ENCODE measurements at places on chromosomes 2 and 18. TPM values are rescaled to one million over a fixed set of nuclear protein-coding genes. Genes with fewer than 3 reads are reported as not detected.

DNA sequence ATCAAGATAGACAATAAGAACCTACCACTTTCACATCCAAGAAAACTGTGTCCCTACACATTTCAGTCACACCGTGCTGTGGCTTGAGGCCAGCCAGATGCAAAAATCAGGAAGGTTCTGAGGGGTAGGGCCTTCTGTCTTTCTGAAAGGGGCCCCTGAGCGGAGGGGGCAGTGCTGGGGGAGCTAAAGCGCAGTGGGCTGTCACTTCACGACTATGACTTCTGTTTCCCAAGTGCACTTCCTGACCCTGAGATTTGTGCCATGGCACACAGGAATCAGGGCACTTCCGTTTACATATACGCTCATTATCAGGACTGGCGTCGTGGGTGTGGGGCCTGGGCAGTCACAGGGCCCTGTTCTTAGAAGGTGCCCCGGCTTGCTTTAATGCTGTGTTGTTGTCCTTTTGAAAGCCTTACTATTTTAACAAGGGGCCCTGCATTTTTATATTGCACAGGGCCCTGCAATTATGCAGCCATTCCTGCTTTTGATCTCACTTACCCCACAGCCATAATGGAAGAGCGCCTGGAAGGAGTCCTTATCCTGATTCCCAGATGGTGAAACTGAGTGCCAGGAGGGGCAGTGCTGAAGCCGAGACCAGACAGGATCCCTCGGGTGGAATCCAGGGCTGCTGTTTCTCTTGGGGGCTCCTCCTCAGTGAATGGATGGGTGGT lies 620 bp downstream of the NGEF start:
- no peak for DNase-seq

DNA sequence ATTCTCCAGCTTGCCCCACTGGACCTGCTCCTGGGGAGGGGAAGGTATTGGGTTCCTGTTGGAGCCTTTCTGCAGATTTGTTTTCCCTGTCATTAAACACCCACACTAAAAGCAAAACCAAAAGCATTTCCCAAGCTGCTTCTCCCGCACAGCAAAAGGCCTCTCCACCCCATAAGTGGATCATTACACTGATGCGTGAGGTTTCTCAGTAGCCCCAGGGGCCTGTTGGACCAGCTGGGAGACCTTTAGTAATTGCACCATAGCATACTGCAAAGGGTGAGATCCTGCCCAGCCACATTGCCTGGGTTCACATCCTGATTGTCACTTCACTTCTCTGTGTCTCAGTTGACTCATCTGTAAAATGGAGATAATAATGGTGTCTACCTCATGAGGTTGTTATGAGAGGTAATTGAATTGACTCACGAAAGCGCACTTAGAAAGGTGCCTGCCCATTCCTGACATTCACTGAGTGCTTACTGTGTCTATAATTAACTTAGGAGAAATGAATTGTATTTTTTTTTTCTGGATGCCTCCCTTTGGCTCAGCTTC lies 43.9 kb downstream of the TOGARAM2 start:
- no peak for DNase-seq

DNA sequence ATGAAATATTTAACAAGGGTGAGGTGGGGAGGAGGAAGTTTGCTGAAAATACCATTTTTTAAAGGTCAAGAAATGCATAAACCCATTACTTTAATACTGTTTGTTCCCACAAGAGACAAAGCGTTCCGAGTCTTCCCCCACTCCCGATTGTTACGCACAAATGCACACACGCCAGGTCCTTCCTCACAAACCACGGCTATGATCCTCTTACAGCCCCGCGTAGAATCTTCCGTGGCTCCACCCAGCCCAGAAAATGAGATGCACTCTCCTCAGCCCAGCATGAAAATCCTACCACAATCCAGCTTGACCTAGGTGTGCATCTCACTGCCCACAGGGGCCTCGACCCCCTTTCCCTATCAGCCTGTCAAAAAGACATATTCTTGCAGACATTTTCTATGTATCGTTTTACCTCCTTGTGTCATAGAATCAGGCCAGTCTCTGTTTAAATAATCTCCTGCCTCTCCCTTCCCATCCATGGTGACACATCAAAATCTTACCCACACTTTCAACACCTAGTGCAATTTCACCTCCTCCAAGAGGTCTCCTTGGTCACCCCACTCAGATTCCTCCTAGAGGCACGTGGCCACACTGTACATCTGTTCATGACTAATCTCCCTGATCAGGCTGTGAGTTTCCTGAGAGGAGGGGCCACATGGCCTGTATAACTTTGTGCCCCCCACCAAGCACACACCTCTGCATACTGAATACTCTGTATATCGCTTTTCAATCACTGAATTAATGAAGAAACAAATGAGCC lies 491.0 kb upstream of the KLHL29 start:
- DNase-seq: no peak

- no peak for DNase-seq
These were observed 20.0 kb downstream of the KCNIP3 start for GRCh38 chr2:95317123-95317500.

GRCh38 chr2:98706591-98706990 lies 24.3 kb downstream of the MGAT4A start:
- DNase-seq: no peak

DNA sequence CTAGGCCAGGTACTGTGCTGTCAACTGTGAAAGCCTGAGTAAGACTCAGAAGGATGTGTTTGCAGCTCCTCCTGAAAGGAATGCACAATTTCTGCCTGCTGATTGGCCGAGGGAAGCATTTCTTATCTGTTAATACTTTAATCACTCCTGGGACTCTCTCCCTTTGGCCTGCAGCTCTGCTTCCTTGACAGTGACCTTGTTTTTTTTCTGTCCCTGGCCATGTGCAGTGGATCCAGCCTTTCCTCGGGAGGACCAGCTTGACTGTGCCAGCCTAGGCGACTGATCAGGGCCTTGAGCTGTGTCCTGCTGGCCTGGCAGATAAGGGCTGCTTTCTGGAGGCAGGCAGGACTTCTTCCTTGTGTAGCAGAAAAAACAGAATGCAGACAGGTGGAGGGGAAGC lies 10.0 kb downstream of the RNF144A start:
- no peak for DNase-seq

GRCh38 chr2:240624950-240625621 lies at the start of gene GPR35:
TSS of gene GPR35 (plus strand) at chr2:240625480. CDS start at chr2:240629953, 4,473 bp downstream.
- peak; percentile 75 for DNase-seq

The MBOAT2 gene
- total RNA-seq: 32.9 TPM

Data from left lung (tissue), 14 donors.